ENCODE measurements at places on chromosomes 2 and 18. TPM values are rescaled to one million over a fixed set of nuclear protein-coding genes. Genes with fewer than 3 reads are reported as not detected.

Gene SMYD5
- 18.0 TPM for total RNA-seq

Gene ERMN
- 1.2 TPM for total RNA-seq

Gene SMYD1
- not detected for total RNA-seq

Gene NOTO
- total RNA-seq = not detected

Gene DTNB
- total RNA-seq = 32.8 TPM

Gene AQP12A
- not detected for total RNA-seq

Gene POTEC
- 0.46 TPM for total RNA-seq

Gene ADD2
- 236 TPM for total RNA-seq

Gene DNAH6
- total RNA-seq = 16.1 TPM

Gene FBXO48
- 1.4 TPM for total RNA-seq

Gene TMEM18
- total RNA-seq = 30.9 TPM

Gene CDH19
- total RNA-seq = 0.23 TPM

Gene SKOR2
- 0.23 TPM for total RNA-seq

Gene CRYGD
- 3.7 TPM for total RNA-seq

Gene GPAT2
- total RNA-seq = 2.3 TPM

Gene CDH2
- 216 TPM for total RNA-seq

Gene RGPD3
- 1.2 TPM for total RNA-seq

Gene GNAL
- 122 TPM for total RNA-seq

Gene SOWAHC
- 27.7 TPM for total RNA-seq

Gene IL1A
- total RNA-seq = 0.92 TPM

Gene RAD51AP2
- 1.2 TPM for total RNA-seq

Gene PARD6G
- total RNA-seq = 7.6 TPM

Gene TUBB8B
- 0.69 TPM for total RNA-seq

Gene FSHR
- total RNA-seq = 0.46 TPM

Gene SLC9A4
- total RNA-seq = 0.69 TPM

Gene COL4A3
- 1.8 TPM for total RNA-seq

Gene CHRNA1
- total RNA-seq = not detected
